NCI-H69 (cell line): ENCODE measurements at places on chromosomes 12 and 14.

- DNase-seq: no peak
Measured at GRCh38 chr14:47346849-47347248, 328.6 kb downstream of the MDGA2 start.

DNA sequence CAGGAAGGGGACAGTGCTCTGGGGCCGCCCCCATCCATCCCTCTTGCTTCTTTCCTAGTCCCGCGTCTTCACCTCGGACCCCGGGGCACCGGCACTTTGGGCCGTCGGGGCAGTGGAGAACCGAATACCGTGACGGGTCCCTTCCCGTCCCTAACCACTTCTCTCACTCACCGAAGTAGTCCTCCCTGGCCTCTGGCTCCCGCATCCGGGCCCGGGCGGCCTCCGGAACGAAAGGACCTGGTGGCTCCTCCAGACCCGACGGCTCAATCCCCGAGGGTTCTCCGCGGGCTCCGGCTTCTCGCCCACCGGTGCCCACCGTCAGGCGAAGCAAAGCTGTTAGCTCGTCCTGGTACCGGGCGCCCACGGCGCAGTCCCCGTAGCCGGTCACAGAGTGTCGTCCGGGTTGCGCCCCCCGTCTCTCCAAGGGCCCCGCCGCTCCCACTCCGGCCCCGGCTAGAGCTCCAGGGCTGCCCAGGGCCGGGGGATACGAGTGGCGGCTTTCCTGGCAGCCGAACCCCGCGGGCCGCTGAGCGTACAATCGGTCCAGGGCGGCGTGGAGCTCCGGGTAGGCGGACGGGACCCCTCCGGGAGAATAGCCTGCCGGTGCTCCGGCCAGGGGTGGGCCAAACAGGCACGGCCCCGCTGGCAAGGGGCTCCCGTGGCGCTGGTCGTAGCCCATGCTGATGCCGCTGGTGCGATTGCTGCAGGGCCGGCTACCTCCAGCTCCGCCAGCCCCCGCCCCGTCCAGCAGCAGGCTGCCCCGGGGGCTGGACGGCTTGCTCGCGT lies 1.1 kb downstream of the AJUBA start:
- DNase-seq: peak; percentile 50

DNA sequence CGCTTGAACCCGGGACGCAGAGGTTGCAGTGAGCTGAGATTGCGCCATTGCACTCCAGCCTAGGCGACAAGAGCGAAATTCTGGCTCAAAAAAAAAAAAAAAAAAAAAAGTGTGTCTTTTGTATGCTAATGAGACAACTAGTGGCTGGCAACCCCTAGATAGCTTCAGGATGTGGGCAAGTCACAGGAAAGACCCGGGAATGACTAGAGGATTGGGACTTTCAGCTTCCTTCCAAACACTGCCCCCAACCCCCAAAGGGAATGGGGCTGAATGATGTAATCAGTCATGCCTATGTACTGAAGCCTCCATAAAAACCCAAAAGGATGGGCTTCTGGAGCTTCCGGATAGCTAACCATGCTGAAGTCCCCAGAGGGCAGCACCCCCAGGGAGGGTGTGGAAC lies 28.6 kb downstream of the USP44 start:
- DNase-seq: no peak

- DNase-seq: no peak
Measured at GRCh38 chr12:124611559-124612409, 44.4 kb upstream of the NCOR2 start.

DNA sequence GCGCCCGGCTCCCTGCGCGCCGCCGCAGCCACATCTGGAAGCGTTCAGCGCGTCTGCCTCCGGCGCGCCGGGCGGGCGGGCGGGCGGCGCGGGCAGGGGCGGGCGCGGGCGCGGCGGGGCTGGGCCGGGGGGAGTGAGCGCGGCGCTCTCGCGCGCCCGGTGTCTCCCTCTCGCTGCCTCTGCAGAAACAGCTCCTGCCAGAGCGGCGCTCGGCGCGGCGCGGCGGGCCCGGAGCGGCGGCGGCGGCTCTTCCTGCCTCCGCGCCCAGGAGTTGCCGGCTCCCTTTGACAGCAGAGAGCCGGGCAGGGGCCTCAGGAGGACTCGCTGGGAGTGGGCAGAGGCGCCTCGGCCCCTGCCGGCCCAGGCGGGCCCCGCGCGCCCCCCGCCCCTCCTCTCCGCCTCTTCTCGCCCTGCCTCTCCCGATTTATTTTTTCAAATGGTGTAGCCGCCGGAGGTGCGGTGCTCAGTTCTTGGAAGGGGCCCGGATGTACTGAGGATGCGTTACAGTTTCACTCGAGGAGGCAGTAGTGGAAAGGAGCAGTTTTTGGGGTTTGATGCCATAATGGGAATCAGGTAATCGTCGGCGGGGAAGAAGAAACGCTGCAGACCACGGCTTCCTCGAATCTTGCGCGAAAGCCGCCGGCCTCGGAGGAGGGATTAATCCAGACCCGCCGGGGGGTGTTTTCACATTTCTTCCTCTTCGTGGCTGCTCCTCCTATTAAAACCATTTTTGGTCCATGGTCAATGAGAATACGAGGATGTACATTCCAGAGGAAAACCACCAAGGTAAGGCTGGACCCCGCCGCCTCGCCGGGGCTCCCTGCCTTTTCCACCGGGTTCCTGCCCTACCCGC lies at the start of gene CACNA1C:
Gene CACNA1C (plus strand): TSS at position 162 of the 853 bp plus-strand sequence. CDS start 576 bp downstream, at position 738.
- peak; percentile 89 for DNase-seq

DNA sequence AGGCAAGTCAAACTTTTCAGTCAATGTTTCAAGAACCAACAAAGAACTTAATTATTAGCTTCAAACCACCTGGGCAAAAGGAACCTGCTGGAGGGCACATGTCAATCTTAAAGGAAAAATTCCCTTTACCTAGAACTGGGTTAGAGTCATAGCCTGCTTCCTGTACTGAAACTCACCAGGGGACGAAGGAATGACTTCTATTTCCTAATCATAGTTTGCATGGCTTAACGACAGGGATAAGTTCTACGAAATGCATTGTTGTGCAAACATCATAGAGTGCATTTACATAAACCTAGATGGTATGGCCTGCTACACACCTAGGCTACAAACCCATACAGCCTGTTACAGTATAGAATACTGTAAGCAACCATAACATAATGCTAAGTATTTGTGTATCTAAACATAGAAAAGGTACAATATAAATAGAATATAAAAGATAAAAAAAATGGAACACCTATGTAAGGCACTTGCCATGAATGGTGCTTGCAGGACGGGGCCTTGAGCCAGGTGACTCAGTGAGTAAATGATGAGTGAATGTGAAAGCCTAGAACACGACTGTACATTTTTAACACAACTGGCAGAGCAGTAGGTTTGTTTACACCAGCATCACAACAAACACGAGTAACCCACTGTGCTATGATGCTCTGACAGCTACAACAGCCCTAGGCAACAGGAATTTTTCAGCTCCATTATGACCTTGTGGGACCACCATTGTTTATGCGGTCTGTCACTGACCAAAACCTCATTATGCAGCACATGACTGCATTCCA lies 234.9 kb upstream of the CAND1 start:
- DNase-seq: peak; percentile 73

DNA sequence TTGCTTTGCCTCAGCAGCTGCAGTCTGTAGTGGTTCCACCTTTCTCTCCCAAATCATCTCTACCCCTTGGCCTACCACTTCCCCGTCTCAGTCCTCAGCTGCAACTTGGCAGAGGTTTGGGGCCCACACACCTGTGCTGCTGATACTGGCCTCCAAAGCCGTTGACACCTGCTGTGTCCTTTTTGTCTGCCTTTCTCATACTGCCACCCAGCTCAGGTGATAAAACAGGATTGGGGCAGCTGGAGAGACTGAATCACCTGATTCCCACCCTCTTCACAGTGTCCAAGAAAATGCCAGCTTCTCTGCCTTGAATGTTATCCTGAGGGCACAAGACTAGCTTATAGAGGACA lies 103.7 kb downstream of the ETV6 start:
- DNase-seq: peak; percentile 77

GRCh38 chr14:99745307-99745951 lies 47.8 kb upstream of the EML1 start:
- no peak for DNase-seq

GRCh38 chr14:92581966-92582566 lies 68.5 kb downstream of the RIN3 start:
- no peak for DNase-seq

DNA sequence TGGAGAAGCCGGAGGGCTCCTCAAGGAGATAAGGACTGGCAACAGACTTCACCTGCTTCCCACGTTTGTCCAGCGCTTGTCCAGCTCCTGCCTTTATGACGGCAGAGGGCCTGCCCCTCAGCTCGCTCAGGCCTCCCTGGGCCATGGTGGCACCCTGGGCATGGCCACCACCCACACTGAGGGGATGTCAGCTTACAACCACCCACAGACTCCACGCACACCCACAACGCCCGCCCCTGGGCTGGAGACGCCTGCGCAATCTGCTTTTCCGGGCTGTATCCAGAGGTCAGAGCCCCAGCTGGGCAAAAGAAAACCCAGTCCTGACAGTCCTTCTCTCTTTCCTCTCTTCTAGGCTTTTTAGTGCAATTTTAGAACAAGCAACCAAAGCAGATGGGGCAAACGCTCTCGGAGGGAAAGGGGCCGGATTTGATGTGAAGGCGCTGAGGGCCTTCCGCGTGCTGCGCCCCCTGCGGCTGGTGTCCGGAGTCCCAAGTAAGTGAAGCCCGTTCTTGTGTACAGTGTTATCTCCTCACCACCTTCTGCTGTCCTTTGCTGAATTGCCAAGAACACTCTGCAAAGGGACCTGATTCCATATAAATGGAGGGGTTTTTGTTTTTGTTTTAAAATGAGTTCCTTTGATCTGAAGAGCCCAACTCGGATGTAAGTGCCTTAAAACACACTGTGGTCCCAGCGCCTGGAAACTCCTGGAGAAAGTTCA lies 337.4 kb upstream of the FKBP4 start:
- DNase-seq: no peak

GRCh38 chr12:1579651-1580435 lies 14.5 kb downstream of the FBXL14 start:
- DNase-seq: no peak

DNA sequence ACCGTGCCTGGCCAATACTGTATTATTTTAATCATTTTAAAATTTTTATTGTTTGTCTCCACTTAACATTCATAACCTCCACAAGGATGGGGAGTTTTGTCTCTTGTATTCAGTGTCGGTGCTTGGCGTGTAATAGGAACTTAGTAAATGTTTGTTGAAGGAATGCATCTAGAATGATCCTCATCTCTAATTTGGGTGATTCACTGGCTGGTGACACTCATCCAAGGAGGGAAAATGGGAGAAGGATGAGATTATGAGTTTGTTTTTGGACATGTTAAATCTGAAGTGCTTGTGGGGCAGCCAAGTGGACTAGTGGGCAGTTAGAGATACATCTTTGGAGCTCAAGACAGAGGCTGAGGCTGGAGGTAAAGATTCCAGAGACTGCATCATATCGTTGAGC lies 5.1 kb downstream of the KLC1 start:
- no peak for DNase-seq

DNA sequence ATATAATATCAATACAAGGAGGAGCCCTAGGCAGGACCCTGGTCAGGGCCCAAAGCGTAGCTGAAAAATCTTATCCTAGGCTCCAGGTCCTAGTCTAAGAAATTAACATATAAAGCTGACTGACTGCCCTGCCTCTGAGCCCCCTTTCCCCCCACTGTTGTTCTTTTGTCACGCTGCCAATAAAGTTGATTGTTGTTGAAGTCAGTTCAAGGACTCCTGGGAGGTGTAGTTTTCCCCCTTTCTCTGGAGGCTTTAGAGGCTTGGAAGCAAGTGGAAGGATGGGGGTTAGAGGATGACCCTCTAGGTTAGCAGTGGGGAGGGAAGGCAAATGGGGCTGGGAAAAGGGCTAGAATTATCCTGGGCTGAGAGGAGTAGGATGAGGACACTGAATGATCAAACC lies 3.2 kb downstream of the PPP1R1A start:
- no peak for DNase-seq
